DMS 273 treated with DMSO at 0.1 percent for 48 hours (cell line): ENCODE measurements at places on chromosomes 16 and 17.

- DNase-seq, result no peak
Observed at GRCh38 chr17:74491626-74492025, 25.2 kb downstream of the CD300A start.

GRCh38 chr17:10792151-10792550 is 11.7 kb downstream of the TMEM238L start:
- no peak for DNase-seq

GRCh38 chr17:50365165-50365564 is 7.8 kb downstream of the MRPL27 start:
- DNase-seq, result no peak

DNA sequence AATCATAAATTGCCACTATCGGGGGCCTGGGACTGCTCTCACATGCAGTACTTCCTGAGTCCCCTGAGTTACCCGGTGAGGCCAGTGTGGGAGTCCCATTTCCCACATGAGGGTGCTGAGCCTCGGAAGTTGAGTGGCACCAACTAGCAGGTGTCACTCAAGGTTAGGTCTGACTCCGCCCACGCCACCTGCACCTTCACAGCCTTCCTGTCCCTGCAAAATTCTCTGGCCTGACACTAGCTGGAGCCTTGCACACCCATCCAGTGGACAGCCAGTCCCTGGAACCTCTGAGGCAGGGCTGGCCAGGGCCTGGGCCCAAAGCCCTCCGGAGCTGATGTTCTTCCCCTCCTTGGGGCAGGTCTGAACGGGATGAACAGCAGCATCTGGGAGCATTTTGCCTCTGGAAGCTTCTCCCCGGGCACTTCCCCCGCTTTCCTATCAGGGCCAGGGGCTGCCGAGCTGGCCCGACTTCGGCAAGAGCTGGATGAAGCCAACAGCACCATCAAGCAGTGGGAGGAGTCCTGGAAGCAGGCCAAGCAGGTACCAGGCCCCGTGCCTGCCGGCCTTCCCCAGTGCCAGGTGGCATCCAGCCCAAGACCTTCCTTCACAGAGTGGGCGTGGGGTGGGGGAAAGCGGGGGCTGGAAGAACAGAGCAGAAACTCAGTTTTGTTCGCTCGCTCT is 21.9 kb downstream of the UNC13D start:
- no peak for DNase-seq

DNA sequence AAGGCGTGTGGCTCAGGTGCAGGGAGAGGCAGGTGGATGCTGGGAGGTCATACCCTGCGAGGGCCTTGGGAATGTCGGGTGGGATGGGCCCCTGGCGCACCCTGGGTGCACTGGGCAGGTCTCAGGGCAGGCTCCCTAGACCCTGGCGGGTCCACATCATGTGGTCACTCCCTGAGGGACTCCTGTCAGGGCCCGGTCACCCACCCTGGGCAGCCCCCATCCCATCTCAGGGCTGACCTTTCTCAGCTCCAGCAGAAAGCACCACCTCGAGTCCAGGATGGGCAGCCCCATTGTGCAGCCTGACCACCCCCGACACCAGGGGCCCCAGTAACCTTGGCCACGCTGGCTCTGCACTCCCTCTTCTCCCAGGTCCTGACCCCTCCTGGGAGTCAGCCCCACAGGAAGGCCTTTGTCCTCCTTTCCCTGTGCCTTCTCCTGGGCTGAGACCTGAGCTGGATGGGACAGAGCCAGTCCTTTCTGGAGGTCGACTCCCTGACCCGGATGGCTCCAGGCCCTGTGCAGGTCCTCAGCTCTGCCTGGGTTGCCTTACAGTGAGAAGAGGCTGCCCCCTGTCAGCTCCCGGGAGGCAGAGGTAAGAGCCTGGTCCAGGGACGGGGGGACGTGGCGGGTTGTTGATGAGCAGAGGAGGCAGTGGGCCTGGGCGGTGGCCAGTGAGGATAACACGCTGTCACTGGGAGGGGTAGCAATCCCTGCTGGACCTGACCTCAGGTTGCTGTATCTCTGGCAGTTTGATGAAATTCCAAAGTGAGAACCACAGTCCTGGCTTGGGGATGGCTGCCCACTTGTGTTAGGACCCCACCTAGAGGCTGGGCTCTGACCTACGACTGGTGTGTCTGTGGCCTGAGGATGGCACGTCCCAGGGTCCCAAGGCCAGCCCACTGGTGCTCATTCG is 77.9 kb downstream of the GOSR1 start:
- DNase-seq, result no peak

DNA sequence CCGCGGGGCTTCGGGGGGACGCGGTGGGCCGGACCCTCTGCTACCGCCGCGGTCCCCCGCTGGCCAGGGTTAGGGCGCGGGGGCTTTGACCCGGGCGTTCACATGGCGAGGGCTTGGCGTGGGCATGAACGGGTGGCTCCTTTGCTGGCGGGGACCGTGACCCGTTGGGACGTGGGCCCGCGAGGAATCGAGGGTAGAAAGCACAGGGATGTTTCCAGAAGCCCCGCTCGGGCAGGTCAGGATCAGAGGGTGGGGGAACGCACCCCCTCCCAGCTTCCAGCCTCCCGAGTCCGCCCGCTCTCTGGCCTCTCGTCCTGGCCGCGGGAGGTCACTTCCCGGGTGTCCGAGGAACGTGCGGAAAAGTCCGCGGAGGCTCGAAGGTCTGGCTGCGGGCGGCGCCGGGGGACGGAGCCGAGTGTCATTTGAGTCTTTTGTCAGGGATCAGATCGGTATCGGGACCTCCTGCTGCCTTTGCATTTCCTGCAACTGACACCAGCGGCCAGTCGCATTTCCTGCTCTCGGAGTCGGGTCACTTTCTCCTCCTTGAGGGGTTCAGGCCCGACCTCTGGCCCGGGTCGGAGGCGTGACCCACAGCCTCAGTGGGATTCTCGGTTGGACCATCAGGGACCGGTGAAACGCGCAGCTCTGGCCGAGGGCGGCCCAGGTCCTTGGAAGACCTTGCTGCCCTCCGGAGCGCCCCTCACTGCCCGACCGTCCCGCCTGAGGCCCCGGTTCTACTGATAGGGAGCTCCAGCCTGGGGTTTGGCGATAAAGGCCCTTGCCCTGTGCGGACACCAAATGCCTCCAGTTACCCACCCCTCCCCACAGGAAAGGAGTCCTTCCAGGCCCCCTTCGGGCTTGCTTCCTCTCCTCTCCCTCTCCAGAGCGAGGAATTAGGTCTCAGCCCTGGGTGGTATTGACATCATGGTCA is 702 bp upstream of the WNT3 start:
- DNase-seq, result no peak

- no peak for DNase-seq
Observed at GRCh38 chr16:89708481-89708931, 7.0 kb upstream of the SPATA2L start.
